ENCODE measurements at places on chromosomes 16 and 17.

DNA sequence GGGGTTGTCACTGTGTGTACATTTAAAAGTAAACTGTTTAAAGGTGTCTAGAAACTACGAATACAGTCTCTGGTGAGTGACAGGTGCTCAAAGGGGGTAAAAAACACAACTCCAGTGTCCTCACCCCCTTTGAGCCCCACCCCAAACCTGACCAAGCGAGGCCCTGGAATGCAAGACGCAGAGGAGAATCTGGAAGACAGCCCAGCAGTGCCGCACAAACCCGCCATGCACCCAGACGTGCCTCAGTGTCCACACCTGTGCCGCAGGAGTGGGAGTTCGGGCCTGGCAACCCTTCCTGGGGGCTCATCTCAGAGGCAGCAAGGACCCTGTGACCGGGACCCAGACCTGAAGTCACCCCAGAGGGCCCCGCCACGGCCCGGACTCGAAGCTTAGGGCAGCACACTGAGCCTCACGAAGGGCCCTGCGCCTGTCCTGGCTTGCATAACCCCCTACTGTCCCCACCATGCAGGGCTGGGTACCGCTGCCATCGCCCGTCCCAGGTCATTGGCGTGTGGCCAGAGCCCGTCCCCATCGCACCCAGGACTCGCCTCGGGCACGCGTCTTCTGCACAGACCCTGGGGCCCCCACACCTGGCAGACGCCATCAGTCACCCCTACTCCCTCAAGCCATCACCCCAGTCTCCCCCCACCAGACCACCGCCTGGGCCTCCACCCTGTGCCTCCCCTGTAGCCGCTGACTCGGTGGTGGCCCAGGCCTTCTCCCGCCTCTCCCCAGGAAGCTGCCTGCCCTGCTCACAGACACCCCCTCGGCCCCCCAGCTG lies 33.0 kb upstream of the ZC3H18 start:
- DNase-seq, result no peak

DNA sequence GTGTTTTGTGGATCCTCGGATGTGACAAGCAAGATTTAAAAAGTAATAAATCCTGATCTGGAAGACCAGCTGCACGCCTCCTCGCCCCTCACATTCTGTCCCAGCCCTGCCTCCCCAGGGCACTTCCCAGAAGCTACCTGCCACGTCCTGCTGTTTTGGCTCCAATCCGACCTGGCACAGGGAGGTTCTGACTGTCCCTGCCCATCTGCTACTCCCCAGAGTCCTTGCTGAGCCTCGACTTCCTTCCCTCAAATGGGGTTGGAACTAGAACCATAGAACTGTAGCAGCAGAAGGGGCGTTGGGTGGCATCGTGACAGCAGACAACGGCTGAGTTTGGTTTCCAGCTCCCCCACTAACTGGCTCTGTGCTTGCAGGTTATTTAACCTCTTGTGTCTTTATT lies 71.7 kb downstream of the RPH3AL start:
- no peak for DNase-seq

DNA sequence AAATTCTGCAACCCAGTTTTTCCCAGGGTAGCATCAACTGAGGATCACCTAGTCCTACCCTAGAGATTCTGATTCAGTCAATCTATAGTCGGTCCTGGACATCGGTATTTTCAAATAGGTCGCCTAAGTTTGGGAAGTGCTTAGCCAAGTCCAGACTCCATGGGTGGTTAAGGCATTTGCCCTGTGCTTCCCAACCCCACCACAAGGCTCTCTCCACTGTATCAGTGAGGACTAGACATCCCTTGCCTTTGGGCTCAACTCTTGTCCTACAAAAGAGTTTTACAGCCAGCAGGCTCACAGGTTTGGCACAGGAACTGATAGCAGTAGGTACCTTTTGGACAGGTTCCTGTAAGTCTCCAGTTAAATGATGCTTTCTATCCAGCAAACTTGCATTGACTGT lies 13.8 kb downstream of the HYDIN start:
- DNase-seq, result no peak

- no peak for DNase-seq
These were observed 44.0 kb downstream of the SREBF1 start for GRCh38 chr17:17792551-17793377.

GRCh38 chr16:1775846-1776671 lies 3.1 kb upstream of the MRPS34 start:
- no peak for DNase-seq

GRCh38 chr17:62670202-62670821 lies 42.8 kb downstream of the MRC2 start:
- no peak for DNase-seq

DNA sequence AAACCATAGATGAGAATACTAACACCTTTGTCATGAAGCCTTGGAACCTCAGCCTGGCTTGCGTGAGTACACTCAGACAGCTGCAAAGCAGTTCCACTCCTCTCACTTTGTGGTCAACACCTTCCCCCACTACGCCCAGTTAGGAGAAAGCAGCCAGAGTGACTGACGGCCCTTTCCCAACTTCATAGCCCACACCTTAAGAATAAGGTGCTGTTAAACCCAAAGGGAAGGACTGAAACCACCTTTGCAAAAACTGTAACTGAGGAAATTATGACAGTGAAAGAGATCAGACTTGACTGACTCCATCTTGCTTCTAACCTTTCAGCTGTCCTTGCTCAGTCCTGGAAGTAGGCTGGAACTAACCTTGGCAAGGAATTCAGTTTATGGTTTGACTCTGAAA lies 13.7 kb downstream of the N4BP1 start:
- no peak for DNase-seq

GRCh38 chr16:27599606-27600005 lies 49.7 kb downstream of the KATNIP start:
- no peak for DNase-seq

- DNase-seq, result no peak
These were observed at the start of gene ZPBP2 for GRCh38 chr17:39867880-39868553. ZPBP2 (plus strand) TSS chr17:39868202; CDS start chr17:39868355, 153 bp downstream.

GRCh38 chr17:46836500-46836899 lies 14.9 kb upstream of the WNT9B start:
- DNase-seq, result no peak

- no peak for DNase-seq
These were observed 2.4 kb upstream of the TTLL6 start for GRCh38 chr17:48819466-48819865.

- DNase-seq, result no peak
These were observed 18.1 kb upstream of the MAF start for GRCh38 chr16:79618692-79619050.

GRCh38 chr17:31314782-31315100 lies 887 bp upstream of the EVI2B start:
- DNase-seq, result no peak

- no peak for DNase-seq
These were observed 6.5 kb downstream of the CPNE7 start for GRCh38 chr16:89581861-89582563.

DNA sequence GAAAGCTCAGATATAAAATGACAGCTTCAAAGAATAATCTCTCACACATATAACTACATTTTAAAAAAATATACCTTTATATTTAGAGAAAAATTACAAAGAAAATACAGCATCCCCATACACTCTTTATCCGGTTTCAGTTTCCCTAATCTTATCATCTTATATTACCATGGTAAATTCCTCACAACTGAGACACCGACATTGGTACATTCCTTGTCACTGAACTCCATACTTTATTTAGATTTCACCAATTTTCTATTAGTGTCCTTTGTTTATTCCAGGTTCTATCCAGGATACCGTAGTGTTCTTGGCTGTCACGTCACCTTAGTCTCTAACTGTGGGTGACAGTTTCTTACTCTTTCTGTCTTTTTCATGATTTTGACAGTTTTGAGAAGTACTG lies 22.0 kb upstream of the ABCA10 start:
- DNase-seq, result no peak
